NCI-H187 treated with DMSO at 0.1 percent for 48 hours (cell line): ENCODE measurements at places on chromosomes 16 and 17.

DNA sequence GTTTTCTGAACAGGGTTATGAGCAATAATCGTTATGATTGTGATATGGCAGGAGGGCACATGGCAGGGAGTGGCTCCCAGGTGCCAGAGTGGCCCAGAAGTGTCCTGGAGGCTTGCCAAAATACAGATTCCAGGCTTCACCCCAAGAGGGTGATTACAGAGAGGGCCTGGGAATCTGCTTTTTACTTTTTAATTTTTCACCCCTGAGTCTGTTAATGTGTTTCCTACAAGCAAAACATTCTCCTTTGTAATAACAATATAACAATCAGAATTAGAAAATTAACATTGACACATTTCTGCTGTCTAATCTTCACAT, 212.4 kb downstream of the SNX29 start:
- no peak for DNase-seq

GRCh38 chr17:34997355-34997862, 17.1 kb downstream of the LIG3 start:
- DNase-seq = no peak

DNA sequence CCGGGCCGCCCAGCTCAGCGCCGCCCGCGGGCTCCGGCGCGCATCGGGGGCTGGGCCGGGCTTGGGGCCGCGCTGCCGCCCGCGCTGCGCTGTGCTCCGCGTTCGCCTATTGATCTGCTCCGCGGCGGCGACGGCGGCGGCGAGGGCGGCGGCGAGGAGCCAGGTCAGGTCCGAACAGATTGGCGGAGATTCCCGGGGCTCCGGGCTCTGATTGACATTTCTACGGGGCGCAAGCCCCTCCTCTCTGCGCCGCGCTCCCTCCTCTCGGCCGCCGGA, 559 bp downstream of the IRX3 start:
- no peak for DNase-seq

DNA sequence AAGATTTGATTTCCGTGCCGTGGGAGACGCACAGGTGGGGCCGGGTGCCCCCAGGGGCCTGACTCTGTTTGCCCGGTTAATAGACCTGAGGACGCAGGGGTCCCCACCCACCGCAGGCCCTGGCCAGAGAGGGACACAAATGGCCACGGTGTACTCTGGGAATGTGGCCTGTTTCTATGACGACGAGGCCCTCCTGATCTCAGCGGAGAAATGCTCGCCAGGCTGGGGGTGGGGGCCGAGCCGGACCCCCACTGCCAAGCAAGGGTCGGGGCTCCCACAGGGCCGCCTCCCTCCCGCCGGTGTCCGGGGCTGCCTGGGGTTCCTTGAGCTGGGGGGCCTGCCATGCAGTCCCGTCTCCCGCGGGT, 24.5 kb upstream of the C1QTNF8 start:
- DNase-seq = no peak
